ENCODE measurements at places on chromosomes 7 and 10.

DNA sequence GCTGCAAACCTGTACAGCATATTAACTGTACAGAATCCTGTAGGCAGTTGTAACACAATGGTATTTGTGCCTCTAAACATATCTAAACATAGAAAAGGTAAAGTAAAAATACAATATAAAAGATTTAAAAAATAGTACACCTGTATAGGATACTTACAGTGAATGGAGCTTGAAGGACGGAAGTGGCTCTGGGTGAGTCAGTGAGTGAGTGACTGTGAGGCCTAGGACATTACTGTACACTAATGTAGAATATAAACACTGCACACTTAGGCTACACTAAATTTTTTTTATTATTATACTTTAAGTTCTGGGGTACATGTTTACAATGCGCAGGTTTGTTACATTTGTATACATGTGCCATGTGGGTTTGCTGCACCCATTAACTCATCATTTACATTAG lies 97.3 kb upstream of the STK17A start:
- no peak for DNase-seq

DNA sequence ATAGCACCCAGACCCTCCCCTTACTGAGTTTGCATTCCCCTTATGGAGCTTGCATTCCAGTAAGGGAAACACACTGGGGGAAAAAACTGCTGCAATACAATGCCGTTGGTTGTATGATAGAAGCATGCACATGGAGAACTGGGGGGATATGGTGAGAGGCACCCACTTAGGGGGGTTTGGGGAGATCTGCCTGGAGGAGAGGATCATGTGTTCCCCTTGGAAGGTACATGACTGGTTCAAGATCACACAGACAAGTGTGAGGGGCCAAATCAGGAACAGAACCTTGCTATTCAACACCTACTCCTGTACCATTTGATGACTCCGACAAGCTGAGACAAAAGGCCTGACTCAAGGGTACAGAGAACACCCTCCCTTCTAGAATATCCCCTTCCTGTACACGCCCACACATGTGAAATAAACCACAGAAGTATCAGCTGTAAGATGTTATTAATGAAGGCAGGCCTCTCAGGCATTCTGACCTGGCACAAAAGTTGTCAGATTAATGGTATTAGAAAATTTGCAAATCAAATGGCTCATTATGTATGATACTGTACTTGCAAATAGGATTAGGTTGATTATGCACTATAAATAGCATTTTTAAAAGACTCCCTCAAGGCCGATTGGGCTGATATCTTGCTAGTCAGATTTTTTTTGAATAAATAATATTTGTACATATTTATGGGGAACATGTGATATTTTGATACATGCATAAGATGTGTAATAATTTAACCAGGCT lies 122.2 kb downstream of the NPY start:
- DNase-seq = no peak

- no peak for DNase-seq
These were observed 39.2 kb downstream of the CDC123 start for GRCh38 chr10:12235116-12235694.

DNA sequence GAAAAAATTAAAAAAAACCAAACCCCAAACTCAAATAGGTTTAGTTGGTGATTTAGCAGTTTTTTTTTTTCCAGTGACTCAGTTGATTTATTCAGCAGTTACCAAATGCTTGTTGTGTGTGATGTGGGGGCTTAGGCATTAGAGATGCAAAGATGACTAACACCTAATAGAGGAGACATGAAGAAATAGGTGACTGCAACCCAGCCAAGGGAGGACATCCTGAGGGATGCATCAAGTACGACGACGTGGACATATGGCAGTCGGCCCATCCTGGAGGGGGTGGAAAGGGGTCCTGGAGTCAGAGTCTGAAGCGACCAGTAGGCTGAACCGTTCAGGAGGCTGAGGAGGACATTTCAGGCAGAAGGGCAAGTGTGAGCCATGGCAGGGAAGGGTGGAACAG lies 35.5 kb downstream of the LRMDA start:
- peak; percentile 26 for DNase-seq

- peak; percentile 72 for DNase-seq
These were observed 41.3 kb upstream of the TES start for GRCh38 chr7:116169060-116169459.
